ENCODE measurements at places on chromosomes 12 and 14.
A peak's percentile ranks its signal among the peaks of the same experiment; 100 is the strongest.

GRCh38 chr12:104376650-104377513 is 73.3 kb downstream of the EID3 start:
- DNase-seq: no peak

GRCh38 chr14:104676694-104677511 is 12.5 kb upstream of the INF2 start:
- no peak for DNase-seq

DNA sequence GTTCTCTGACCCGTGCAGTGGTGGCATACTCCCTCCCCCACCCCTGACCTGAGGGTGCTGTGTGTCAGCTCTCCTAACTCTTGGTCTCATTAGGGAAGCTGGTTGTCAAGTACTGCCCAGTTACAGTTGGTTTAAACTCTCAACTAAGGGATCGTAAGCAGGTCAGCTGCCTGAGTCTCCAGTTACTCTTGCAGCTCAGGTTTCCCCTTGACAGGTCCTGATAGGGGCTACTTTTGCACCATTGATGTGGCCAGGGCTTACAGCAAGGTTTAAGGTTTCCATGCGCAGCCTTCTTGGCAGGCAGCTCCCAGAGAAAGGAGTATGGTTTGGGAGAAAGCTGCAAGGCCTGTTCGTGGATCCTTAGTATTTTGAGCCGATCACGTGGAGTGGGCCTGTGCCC is 74.5 kb downstream of the ETV6 start:
- DNase-seq: no peak

DNA sequence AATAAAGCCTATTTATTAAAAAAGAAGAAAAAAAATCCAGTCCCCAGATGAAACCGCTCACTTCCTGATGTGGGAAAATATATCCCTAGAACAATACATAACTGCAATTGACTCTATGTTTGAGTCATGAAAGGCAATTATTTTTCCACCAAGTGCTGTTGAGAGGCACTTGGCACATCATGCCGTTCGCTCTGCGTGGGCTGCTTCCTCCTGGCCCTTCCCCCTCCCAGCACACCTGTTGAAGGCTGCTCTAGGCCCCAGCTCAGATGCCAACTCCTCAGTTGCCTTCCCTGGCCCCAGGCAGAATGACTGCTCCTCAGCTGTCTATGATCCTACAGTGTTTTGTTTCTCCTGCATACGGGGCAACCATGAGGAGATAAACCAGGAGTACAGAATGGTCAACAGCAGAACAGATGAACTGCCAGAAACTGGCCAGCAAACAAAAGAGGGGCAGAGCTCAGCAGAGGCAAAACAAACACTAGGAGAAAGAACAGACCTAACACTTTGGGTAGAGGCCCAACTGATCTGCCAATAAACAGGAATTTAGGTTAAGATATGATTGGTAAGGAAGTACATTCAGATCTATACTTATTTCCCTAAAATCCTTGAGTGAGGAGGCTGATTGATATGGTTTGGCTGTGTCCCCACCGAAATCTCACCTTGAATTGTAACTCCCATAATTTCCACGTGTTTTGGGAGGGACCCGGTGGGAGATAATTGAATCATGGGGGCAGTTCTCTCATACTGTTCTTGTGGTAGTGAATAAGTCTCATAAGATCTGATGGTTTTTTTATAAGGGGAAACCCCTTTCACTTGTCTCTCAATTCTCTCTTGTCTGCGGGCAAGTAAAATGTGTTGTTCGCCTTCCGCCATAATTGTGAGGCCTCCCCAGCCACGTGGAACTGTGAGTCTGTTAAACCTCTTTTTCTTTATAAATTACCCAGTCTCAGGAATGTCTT is 58.6 kb downstream of the SLC38A1 start:
- DNase-seq: peak; percentile 69

DNA sequence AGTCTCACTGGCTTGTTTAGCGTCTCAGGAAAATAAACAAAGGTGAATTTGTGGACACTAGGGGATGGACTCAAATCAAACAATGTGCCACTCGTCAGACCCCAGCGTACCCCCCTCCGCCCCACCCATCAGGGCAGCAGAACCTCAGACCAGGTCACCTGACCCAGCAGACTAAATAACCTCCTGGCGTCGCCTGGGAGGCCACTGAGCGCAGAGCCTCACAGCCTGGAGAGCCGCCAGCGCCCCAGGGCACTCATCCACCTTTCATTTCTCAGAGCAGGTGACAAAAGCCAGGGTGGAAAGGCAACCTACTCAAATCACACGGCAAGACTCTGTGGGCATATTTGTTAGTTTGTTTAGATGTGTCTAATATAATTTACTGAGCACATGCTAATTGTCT is 100.9 kb downstream of the DICER1 start:
- DNase-seq: peak; percentile 40
